ENCODE measurements at places on chromosomes 13 and 19.
A peak's percentile ranks its signal among the peaks of the same experiment; 100 is the strongest.

- no peak for ATAC-seq
Observed at GRCh38 chr13:101522607-101523006, 70.1 kb downstream of the ITGBL1 start.

DNA sequence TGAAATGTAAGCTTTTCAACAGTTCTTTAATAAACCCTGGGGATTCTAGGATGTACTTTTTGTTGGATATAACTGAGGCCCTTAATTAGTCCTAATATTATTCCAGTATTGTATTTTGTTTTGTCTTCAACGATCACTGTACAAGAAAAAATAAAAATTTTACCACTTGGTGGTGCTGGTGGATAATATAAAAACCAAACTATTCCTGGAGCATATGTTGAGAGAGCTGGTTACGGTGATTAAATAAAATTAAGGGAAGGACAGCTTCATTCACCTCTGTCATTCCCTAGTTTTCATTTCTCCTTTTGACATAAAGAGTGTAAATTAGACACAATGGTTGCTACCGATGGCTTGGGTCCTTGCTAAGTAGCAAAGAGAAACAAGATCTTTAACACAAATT, 598.6 kb upstream of the PCDH20 start:
- no peak for ATAC-seq

DNA sequence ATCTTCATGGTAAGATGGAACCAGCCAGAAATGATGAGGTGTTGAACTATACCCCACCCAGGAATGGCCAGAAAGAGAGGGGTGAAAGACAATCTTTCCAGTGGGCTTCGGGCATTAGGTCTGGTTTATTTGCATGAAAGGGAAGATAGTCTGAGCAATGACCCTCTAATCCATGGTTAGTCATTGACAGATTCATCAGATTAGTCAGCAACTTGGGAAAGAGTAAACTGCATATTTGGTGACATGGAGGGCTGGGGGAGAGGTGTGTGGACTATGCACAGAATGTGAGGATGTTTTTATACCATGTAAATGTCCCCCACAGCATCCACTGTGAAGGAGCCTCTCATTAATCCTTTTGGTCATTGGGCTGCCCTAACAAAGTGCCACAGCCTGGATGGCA, 30.1 kb upstream of the USP12 start:
- no peak for ATAC-seq

- peak; percentile 95 for ATAC-seq
Observed at GRCh38 chr13:24618011-24618955, 61.9 kb upstream of the ATP12A start.

- peak; percentile 93 for ATAC-seq
Observed at GRCh38 chr19:4831304-4831978, at the start of gene TICAM1. Gene TICAM1, minus strand, starts transcription at chr19:4831712. Its CDS starts 13,335 bp downstream, at chr19:4818377.

DNA sequence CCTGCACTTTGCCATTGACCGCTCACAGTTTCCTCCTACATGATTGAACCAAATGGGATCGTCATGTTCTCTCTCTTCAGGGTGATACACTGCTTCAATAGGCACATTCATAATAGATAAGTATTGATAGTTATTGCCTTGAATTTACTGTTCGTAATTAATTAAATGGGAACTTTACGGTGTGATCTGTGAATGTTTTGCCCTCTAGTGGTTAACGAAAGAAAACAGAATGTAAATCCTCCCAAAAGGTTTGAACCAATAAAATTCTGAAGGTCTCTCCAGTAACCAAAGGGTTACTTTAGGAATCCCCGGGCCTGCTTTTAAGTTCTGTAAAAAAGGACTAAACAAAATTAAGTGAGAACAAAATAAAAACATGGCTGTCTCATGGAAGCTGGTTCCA, 389.3 kb downstream of the DACH1 start:
- no peak for ATAC-seq

- ATAC-seq, result no peak
Observed at GRCh38 chr19:1441677-1442438, 3.7 kb downstream of the RPS15 start.

DNA sequence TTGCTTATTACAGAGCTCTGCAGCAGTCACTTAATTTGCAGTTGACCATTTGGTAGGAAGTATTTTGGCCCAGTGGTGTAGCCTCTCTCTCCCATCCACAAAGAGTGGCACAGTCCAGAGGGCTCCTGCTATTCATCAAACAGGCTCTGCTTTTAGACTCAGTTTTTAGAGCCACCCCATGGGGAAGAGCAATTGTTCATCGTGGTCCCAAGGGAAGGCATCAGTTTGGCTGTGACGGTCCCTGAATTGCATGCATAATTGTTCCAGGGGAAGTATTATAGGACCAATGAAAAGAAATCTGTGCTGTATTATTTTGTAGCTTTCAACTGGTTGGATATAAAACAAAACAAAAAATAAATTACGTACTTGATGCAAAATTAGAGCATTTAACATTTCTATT, 799.0 kb downstream of the DACH1 start:
- ATAC-seq, result no peak

DNA sequence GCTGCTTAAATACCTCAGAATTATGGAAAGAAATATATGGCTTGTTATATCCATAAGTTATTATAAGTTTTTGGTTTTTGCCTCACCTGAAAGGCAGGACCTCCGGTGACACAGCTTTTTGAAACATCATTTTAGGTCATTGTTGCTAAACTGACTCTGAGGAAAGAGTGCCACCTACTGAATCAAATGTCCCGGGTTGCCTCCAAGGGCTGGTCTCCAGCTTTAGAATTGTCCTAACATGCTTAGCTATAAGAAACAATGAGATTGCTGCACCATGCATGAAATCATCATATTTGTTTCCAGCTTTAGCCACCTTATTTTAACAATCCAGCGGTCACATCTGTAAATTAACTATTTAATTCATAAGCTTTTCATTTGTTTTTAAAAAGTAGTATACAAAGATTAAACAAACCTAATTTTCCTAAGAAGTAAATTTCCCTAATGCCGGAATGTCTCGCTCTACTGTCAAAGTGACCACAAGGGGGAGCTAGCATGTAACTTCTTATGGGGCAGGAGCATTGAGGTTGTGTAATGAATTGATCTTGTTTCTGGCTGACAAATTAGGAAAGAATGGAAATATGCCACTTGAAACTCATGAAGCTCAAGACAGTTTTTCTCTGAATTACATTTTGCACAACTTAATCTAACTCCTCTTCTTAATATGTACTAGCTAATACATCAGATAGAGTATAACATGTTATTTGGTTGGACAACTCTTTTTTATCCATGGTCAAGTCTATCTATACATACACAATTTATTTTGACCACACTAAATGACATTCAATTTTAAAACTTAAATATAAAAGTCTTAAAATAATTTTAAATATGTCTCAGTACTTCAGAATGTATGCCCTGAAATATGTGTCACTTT, 6.7 kb upstream of the PCDH17 start:
- no peak for ATAC-seq

GRCh38 chr13:101946401-101946800, 455.4 kb downstream of the FGF14 start:
- no peak for ATAC-seq
